ENCODE measurements at places on chromosomes 13 and 19.

GRCh38 chr13:34358811-34359513 lies 541.0 kb downstream of the RFC3 start:
- DNase-seq: no peak

DNA sequence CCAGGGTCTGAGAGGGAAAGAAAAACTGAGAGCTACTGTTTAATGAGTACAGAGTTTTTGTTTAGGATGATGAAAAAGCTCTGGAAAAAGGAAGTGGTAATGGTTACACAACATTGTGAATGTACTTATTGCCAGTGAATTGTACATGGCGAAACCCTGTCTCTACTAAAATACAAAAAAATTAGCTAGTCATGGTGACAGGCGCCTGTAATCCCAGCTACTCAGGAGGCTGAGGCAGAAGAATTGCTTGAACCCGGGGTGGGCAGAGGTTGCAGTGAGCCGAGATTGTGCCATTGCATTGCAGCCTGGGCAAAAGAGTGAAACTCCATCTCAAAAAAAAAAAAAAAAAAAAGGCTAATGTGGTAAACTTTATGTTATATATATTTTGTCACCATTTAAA lies 96.3 kb downstream of the VWA8 start:
- DNase-seq: no peak

- DNase-seq: no peak
These were observed 60.2 kb downstream of the THSD1 start for GRCh38 chr13:52345631-52346251.

- no peak for DNase-seq
These were observed 2.4 kb upstream of the CHAMP1 start for GRCh38 chr13:114311908-114312307.

GRCh38 chr13:22468824-22469223 lies 712.0 kb upstream of the SGCG start:
- no peak for DNase-seq

DNA sequence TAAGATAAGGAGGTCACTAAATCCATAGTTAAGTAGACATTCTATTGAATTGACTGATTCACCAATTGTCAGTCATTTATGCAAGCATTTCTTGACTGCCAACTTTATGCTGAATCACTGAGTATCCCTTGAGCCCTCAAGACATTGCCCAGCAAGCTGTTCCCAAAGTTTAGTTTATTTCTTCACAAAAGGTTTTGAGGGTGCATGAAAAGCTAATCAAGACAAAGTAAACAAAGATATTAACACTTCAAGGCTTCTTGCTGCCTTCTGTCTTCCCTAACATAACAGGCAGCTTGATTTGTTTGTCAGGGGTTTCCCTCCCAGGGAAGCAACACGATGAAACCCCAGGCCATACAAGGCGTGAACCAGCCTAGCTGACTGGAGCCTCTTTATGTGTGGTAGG lies 374.4 kb downstream of the SPRY2 start:
- no peak for DNase-seq

- DNase-seq: no peak
These were observed 2.7 kb downstream of the TBC1D4 start for GRCh38 chr13:75479102-75479740.

GRCh38 chr13:50387051-50387581 lies 371.9 kb downstream of the KCNRG start:
- no peak for DNase-seq

- DNase-seq: no peak
These were observed 13.6 kb downstream of the CCDC97 start for GRCh38 chr19:41323430-41324125.

DNA sequence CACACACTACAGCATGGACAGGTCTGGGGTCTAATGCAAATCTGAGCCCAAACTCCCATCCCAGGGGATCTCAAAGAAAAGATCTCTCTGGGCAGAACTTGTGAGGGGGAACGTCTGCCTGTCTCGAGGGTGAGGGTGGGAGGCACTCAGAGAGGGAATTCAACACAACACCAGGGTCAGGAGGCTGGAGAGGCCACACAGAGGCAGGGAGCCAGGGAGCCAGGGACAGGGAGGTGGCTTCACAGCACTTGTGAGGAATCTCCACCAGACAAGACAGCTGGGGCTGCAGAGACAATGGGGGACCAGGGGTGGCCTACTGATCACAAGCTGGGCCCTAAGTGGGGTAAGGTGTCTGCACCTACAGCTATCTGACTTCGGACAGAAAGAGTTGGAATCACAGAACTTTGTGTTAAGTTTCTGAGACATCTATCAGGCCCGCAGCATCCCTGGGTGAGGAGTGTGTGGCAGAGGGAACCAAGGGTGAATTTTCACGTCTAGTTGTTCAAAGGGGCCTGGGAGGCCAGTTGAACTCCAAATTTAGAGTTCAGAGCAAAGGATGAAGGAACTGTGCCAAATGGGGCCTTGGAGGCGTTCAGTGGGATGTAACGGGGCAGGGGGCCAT lies 12.7 kb upstream of the AKAP8L start:
- DNase-seq: no peak

DNA sequence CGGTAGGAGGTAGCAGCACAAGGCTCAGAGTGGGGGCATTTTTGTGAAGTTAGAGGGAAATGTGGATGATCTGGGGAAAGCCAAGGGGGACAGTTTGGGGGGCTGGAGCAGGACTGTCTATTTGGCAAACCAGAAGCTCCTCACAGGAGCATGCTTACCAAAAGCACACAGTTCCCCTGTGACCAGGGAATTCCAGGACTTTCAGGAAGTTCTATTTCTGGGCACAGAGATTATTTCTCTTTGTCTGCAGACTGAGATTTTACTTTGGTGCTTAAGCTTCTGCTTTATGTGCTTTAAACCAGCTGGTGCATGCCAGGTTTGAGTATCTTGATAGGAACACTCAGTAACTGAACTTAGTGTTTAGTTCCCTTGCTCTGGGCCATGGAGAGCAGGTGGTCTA lies 525.3 kb downstream of the DIAPH3 start:
- no peak for DNase-seq

DNA sequence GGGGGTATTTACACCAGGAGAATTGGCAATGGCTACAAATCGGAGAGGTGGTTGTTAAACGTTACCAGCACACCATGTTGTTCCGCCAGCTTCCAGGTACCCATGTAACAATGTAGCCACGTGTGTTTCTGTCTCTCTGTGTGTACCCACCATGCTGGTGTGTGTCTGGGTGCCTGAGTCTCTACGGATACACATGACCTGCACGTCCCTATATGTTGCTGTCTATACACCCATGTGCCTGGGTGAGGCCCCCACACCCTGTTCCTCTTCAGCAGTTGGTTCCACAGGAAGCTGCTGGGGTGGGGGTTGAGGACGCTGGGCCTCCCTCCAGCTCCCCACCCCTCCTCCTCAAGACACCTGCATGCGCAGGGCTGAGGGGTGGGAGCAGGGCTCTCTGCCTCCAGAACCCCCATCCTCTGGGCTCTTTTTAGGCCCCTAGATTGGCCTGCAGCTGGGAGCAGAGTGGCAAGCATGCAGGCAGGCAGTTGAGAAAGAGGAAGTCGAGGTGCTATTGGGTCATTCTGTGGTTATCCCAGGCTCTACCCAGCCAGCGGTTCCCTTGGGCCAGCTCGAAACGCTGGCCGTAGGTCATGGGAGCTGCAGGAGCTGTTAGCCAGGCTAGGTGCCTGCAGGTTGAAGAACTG lies at the start of gene ARHGEF18:
Gene ARHGEF18, plus strand, starts transcription at position 351 of the 644 bp plus-strand sequence. CDS start 13,954 bp downstream, outside the sequence.
- DNase-seq: peak; percentile 88

GRCh38 chr19:39843919-39844793 lies 2.0 kb downstream of the FBL start:
- DNase-seq: no peak

DNA sequence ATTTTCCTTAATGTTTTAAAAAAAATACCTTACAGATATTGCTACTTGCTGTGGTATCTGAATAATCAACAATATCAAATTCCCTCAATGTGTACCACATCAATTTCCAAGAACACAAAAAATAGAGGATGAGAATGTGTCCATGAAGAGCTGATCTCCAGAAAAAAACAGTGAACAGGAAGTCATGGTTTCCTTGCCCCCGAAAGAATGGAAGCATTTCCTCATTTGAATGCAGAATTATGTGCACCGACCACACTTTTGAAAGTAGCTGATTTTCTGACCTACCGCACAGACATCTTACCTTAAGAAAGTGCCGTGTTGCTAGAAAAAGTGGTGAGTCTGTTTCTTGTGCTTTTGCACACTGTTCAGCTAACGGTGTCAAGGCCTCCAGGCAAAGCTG lies 13.4 kb upstream of the EEF1AKMT1 start:
- DNase-seq: no peak

DNA sequence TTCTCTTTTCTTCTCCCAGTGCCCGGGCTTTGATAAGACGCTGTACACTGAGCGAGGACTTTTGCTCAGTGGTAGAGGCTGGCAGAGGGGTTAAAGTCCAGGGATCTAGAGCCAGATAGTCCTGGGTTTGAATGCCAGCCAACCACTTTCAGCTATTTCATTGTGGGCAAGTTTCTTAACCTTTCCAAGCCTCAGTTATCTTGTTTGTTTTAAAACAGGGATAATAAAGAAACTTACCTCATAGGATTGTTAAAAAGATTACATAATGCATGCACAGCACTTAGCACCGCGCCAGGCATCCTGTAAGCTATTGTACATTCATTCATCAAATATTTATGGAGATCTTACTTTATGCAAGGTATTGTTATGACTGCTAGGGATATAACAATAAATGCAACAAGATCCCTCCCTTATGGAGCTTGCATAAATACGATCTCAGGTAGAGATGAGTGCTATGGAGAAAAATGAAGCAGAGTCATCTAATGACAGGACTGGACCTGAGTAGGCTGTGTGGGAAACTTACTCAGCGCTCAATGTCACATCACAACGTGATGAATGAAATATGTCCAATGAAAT lies 70.8 kb downstream of the LNX2 start:
- no peak for DNase-seq

- DNase-seq: no peak
These were observed 1411.0 kb upstream of the SLC10A2 start for GRCh38 chr13:104477261-104477660.

GRCh38 chr13:113740286-113740556 lies 18.8 kb upstream of the TMEM255B start:
- DNase-seq: no peak

DNA sequence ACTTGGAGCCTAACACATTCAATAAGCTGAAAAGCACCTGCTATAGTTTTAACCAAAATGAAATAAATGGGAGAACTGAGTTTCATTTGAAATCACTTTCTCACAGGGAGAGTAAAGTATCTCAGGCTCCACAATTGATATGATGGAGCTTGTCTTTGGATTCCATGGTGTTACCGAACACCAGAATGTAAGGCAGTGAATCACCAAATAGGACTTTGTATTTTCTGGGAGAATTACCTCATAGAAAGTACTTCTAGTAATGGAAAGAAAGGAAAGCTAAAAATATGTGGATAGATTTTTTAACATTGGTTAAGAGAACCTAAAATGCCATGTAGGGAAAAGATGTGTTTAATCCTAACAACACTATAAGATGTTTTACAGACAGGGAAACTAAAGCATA lies 123.6 kb downstream of the NALCN start:
- DNase-seq: no peak

GRCh38 chr13:102091231-102091630 lies 310.6 kb downstream of the FGF14 start:
- no peak for DNase-seq

- DNase-seq: no peak
These were observed 610.4 kb upstream of the SLITRK6 start for GRCh38 chr13:86409466-86410241.

DNA sequence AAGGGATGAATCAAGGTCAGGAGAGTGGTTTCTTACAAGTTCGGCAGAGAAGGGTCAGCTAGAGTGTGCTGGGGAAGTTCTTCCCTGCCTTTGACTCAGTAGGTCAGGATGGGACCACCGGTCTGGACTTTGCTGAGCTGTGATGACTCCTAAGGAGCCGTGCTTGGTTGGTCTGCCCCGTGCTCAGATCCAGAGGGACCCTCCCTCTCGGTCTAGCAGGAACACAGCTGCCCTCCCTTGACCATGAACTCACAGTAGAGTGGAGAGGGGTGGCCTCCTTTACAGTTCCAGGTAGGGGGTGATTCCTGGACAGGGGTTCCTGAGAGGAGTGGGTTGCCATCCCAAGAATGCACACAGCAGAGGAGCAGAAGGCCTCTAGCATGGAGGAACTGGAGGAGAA lies 4.3 kb downstream of the RPS19 start:
- no peak for DNase-seq

GRCh38 chr13:95115525-95115924 lies 185.7 kb downstream of the ABCC4 start:
- no peak for DNase-seq

DNA sequence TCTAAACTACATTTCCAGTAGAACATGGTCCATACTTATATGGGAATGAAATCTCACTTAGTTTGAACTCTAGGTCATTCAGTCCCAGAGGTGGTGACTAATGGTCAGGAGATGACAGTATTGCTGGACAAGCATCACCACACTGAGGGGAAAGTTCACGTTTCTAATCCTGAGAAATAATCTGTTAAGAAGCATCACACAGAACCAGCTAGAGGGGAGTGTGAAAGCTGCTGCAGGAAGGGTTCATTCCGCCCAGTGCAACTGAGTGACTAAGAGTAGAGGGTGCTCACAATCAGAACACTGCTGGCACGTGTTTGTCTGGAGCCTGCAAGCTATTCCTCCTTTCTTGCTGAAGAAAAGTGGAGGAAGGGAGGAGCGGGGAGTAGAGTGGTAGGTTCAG lies 2.7 kb downstream of the COL4A1 start:
- no peak for DNase-seq

- DNase-seq: no peak
These were observed 11.1 kb downstream of the LYL1 start for GRCh38 chr19:13091400-13092157.

- no peak for DNase-seq
These were observed 10.1 kb downstream of the NFILZ start for GRCh38 chr19:8640402-8641004.

- peak; percentile 20 for DNase-seq
These were observed 297.0 kb downstream of the RBM26 start for GRCh38 chr13:79108914-79109643.

GRCh38 chr19:19278315-19278714 lies 5.2 kb upstream of the TM6SF2 start:
- DNase-seq: no peak

DNA sequence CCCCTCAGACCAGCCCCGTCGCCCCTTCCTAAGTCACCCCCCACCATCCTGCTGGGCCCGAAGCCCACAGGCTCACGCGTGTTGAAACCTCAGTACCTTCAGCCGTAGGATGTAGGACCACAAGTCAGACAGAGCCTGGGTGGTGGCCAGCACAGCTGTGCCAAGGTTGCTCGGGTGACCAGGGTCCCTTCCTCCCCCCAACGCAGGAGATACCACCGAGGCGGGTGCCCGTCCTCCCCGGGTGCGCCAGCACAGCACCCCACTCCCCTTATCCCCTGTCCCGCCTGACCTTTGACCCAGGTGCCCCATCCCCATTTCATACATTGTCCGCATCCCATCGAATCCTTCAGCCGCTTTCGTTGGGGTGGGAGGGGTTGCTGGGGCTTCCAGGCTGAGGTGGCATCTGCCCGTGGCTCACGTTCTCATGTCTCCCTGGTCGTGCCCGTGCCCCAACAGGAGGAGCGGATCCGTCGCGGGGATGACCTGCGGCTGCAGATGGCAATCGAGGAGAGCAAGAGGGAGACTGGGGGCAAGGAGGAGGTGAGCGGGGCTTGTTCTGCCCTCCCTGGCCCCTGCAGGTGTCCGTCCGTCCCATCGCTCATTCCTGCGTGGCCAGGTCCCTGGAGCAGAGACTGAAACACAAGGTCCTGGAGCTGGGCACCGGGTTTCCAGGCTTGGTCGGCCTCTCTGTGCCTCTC lies 14.5 kb downstream of the EPN1 start:
- DNase-seq: no peak

- no peak for DNase-seq
These were observed 78.6 kb downstream of the ABCC4 start for GRCh38 chr13:95222733-95223018.
